G401 (cell line): ENCODE measurements at places on chromosomes 7 and 10. TPM values are rescaled to one million over a fixed set of nuclear protein-coding genes. Genes with fewer than 3 reads are reported as not detected.

GRCh38 chr10:115950320-115950719 lies 322.7 kb downstream of the GFRA1 start:
- DNase-seq: no peak

DNA sequence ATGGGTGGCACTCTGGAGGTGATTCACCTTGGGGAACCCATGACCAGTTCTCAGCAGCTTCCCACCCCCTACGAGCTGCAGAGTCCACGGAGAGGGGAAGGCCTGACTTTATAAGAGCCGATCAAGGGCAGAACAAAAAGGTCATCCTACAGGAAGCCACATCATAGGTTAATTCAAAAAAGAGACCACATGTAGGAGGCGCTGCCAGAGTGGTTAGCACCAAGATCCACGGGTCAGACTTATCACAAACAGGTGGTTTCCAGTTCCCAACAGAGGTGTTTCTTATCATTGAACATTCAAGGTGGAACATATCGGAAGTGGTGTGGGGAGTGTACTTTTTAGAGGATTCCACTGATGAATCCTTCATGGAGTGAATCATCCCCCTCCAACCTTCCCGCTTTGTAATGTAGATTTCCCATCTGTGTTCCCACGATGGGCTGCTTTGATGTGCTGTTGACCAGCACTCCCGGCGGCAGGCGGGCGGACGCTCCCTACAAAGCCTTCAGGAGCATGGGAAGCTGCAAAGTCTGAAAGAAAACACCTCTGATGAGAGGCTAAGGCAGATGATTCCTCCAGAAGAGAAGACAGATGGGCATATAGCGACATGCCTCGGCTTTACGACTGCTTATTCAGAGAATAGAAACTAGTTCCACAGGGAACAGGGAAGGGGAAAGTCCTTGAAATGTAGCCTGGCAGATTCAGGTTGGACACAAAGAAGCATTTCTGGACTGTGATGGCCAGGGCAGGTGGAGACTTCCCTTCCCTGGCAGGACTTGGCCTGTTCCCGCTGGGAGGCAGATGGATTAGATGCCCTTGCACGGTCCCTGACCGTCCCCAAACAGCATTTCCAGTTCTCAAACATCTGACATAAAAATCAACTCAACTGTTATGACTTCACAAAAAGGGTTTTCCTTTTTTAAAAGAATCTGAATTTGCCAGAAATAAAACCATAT lies 66.5 kb downstream of the AFAP1L2 start:
- peak; percentile 97 for DNase-seq

DNA sequence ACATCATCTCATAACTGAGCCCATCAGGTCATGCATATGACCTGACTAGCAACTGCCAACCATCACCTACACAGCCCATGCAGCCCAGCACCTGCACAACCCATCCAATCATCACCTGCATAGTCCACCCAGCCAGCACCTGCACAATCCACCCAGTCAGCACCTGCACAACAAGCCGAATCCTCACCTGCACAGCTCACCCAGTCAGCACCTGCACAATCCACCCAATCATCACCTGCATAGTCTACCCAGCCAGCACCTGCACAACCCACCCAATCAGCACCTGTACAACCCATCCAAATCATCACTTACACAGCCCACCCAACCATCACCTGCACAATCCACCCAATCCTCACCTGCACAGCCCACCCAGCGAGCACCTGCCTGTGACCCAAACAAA lies 33.4 kb upstream of the WDFY4 start:
- DNase-seq: no peak

DNA sequence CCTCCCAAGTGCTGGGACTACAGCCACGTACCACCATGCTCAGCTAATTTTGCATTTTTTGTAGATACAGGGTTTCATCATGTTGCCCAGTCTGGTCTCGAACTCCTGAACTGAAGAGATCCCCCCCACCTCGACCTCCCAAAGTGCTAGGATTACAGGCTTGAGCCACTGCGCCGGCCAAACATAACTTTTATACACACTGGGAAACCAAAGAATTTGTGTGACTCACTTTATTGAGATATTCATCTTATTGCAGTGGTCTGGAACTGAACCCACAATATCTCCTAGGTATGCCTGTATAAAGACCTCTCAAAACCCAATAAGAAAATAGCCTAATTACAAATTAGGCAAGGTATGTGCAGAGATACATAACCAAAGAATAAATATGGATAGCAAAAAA lies 182.6 kb upstream of the FEZF1 start:
- DNase-seq: no peak

DOCK4 gene
- total RNA-seq: 0.07 TPM in 1 of 2 replicates, not detected in the other
